ENCODE measurements at places on chromosomes 13 and 19.

DNA sequence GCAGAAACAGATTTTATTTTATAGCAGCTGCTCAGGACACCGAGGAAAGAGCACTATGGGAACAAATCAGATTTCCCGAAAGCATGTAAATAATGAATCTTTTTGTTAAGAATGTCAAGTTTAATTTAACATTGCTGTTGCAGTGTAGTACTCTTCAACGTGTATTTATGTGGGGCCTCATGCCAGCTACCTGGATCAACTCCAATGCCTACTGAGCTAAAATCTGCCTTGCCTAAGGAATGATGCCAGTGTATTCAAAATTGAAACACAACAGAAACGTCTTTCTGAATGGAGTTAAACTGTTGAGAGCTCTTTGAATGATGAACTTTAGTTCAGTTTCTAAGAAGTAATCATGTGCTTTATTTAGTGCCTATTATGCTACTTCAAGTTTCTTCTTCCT, 1379.8 kb upstream of the ATXN8OS start:
- no peak for DNase-seq

DNA sequence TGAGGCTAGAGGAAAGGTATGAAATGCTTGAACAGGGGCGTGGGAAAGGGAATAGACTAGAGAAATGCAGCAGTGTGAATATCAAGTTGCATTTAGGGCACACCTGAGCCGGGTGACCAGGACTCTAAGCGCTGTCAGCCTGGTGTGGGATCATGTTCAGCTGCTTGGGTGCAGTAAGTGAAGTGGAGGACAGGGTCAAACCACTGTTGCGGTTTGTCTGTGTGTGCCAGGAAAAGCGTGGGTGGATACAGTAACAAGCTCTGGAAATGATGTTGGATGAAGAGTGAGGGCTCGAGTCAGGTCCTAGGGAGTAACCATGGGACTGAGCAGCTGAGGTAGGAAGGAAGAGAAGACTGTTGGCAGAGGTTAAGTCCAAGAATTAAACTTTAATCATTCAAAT, 15.8 kb downstream of the DGKH start:
- DNase-seq = no peak

GRCh38 chr13:23175920-23176319, 4.9 kb upstream of the SGCG start:
- DNase-seq = no peak

- no peak for DNase-seq
Measured at GRCh38 chr13:110576070-110576394, 14.5 kb upstream of the RAB20 start.

DNA sequence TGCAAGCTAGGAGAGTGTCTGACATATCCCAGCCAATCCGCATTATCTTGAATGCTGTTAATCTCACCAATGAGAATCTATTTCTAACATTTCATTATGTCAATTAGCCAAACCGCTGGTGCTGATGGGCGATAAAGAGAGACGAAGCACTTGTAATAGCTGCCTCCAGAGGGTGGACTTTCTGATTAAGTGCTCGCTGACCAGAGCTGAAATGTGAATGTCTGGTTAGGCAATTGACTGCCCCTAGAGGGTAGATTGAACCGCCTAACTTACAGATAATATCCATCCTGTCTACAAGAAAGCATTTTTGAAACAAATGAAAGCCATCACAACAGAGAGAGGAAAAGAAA, 552 bp upstream of the GRWD1 start:
- peak; percentile 60 for DNase-seq

DNA sequence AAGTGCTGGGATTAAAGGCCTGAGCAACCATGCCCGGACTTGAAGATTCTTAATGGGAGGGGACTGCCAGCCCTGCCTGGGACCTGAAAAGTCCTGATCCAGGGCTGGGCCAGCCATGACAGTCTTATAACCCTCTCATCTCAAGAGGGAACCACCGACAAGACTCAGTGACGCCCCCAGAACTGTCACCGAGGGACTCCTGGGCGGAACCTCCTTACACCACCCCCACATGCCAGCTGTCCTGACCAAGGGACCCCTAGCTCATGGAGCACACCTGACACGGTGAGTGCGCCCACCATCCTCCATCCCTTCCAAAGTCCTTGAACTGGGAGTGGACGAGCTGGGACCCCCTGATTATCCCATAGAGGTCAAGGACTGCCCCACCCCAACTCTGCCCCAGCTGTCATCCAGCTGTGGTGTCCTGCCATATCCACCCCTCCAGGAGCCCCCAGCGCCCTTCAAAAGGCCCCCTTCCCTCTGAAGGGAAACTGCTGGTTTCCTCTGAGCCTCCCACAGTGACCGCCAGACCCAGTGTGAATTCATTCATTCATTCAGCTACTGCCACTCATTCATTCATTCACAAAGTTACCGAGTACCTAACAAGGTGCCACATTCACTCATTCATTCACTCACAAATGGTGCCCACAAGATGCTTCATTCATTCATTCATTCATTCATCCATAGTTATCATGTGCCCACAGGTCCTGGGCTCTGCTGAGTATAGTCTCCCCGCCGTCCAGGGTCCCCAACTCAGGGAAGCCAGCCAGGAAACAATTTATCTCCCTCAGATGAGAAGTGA, 3.7 kb downstream of the NDUFA11 start:
- no peak for DNase-seq

GRCh38 chr13:26482451-26483197, 74.9 kb upstream of the WASF3 start:
- peak; percentile 58 for DNase-seq

GRCh38 chr13:100106705-100107104, 17.8 kb downstream of the PCCA start:
- no peak for DNase-seq

GRCh38 chr13:51495316-51495715, 42.5 kb upstream of the INTS6 start:
- no peak for DNase-seq

GRCh38 chr13:62246581-62246980, 830.9 kb upstream of the PCDH20 start:
- no peak for DNase-seq

DNA sequence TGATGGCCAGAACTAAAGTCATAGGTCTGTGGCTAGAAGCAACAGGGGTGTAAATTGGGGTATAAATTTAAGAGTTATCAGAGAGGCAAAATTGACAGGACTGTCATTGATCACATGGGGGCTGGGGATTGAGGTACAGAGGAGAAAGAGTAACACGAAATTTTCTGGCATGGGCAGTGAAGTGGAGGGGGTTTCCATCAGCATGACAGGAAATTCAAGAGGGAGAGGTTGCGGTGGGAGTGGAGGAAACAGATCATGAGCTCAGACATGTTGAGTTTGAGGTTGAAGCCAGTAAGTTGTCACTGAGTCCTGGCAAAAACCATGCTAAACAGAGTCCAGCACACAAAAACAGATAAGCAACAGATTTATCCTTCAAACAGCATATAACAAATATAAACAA, 192.1 kb upstream of the TSC22D1 start:
- DNase-seq = no peak

DNA sequence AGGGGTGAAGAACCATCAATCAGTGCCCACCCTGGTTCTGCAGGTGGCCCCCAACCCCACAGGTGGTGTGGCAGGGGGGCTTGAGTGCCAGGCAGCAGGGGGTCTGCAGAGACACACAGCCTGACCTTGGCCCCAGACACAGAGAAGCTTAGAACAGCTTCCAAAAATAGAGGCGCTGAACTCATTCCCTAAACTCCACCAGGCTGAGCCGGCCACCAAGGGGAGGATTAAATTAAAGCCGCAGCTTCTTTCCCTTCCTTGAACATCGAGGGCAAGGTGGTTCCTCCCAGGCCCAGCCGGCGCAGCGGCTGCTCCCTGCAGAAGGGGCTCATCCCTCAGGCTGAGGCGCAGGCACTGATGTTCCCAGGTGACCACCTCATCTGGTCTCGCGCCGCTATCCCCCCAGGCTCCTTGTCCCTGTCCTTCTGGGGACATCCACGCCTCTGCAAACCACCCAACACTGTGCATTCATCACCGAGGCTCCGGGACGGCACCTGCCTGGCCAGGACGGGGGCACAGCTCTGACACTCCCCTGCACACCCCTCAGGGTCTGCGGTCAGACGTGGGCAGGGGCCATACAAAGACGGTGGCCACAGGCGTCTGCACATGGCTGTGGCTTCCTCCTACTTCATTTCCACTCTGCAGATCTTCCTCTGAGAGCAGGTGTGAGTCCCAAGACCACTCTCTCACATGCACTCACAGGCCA, 30.9 kb downstream of the LAMP1 start:
- DNase-seq = no peak

- DNase-seq = no peak
Measured at GRCh38 chr19:51751655-51752054, at the start of gene FPR1. TSS of gene FPR1 (minus strand) at chr19:51751878. CDS start at chr19:51746994, 4,884 bp downstream.

DNA sequence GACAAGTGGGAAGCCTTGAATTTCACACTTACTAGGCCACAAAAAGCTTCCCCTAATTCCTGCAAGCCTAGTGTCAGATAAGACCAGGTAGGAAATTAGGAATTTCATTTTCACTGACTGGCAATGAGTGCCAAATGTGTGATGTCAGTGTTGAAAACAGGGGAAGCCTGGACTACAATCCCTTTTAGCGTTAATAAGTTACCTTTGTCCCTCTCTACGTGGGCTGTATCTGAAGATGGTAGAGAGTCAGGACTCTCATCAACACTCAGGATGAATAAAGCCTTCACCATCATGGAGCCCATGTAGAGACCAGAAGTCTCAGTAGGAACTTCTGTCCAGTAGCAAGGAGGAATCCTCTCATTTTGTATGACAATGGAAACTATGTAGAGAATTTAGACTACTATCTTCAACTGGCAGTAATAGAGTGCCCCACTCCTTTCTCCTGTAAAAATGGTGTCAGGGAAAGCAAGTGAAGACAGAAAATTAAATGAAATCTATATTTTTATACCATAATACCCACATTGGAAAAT, 324.1 kb upstream of the KLHL1 start:
- no peak for DNase-seq

GRCh38 chr19:35748106-35749020, at the start of gene LIN37:
TSS of gene LIN37 (plus strand) at chr19:35748576. CDS start at chr19:35748725, 149 bp downstream.
- DNase-seq = peak; percentile 99

GRCh38 chr13:58032676-58033460, 401.3 kb downstream of the PCDH17 start:
- DNase-seq = no peak

- DNase-seq = no peak
Measured at GRCh38 chr19:10008184-10008765, 2.0 kb downstream of the COL5A3 start.

- no peak for DNase-seq
Measured at GRCh38 chr13:63092456-63092855, 1676.8 kb upstream of the PCDH20 start.

DNA sequence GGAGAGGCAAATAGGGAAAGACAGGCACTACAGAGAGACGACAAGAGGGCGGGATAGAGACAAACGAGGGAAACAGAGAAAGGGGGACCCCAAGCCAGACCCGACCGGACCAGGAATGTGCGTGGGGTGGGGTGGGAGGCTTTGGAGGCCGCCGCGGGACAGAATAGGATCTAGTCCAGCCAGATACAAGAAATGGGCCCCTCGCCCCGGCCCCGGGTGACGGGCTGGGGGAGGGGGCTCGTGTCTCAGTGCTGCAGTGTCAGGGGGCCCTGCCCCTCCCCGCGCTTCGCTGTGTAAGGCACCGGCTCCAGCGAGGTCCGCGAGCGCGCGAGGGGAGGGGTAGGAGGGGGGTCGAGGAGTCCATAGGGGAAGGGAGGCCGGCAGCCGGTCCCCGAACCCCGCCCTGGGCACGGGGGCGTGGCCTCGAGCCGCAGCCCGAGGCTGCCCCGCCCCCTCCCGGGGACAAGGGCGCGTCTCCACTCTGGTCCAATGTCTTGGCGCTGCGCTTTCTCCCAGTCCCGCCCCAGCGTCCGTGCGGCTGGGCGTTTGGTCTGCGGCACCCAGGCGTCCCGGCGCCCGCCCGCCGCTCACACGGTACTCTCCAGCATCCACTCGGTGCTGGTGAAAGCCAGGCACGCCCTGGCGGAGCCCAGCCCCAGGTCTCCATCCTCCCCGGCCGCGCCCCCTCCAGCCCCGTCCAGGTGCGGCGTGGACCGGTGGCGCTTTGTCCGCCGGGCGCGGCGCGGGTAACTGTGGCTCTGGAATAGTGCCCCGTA, 11.0 kb downstream of the IFNL1 start:
- no peak for DNase-seq

DNA sequence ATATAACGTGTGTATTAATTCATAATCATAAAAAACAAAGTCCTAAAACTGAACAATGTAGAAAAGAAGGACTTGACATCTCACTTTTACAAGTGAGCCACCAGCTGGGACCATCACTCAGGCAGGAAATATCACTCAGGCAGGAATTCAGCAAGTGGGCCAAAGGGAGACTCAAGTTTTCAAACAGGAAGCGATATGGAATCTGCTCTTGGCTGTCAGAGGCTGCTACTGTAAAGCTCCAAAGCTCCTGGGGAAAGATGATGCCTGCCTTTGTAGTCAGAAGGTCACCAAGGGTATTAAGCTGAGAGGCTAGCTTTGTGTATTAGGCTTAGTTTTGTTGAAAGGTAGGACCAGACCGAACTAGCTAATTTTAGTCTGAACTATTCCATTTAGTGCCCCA, 5.5 kb upstream of the AKAP11 start:
- no peak for DNase-seq

- DNase-seq = no peak
Measured at GRCh38 chr19:5960005-5961001, 17.6 kb downstream of the RANBP3 start.

- DNase-seq = no peak
Measured at GRCh38 chr19:8545743-8546142, 31.5 kb downstream of the MYO1F start.

GRCh38 chr19:29191005-29191404, 21.9 kb downstream of the UQCRFS1 start:
- DNase-seq = no peak

- DNase-seq = no peak
Measured at GRCh38 chr13:24225062-24225461, 64.5 kb downstream of the SPATA13 start.

DNA sequence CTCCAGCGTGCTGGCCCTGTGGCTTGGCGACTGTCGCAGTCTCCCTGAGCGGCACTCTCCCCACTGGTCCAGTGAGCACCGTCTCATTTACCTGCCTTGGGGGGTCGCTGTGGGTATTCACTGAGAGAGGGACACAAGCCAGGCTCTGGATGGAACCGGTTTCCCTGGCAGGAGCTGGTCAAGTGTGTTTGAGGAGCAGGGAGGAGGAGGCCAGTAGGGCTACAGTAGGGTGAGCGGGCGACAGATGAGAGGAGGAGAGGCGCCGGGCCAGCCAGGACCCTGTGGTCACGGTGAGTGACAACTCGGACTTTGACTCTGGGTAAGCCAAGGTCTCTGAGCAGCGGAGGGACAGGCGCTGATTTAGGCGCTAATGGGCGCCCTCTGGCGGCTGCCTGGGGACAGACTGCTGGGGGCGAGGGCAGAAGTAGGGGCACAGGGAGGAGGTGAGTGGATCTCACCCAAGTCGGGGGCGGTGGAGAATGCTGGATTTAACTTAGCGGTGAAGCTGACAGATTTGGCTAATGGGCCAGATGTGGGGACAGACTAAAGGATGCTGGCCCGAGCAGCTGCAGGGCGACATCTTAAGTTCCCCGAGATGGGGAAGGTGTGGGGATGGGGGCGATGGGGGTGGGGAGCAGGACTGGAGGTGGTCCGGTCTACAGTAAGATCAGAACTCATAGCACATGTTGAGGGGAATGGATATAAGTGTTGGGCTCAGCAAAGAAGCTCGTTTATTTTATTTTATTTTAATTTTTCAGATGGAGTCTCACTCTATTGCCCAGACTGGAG, 4.7 kb upstream of the PRMT1 start:
- peak; percentile 76 for DNase-seq
